Prostate gland (tissue), 2 donors: ENCODE measurements at places on chromosomes 5 and 9. TPM values are rescaled to one million over a fixed set of nuclear protein-coding genes. Genes with fewer than 3 reads are reported as not detected.
A peak's percentile ranks its signal among the peaks of the same experiment; 100 is the strongest.

- no peaks in the 10 kb centered on the region for H3K27me3 ChIP-seq
- H3K36me3 ChIP-seq: no peaks in the 10 kb centered on the region
- DNase-seq: no peak
- H3K4me3 ChIP-seq: no peak overlapping the region
Observed at GRCh38 chr9:70060883-70061507, 17.3 kb downstream of the MAMDC2 start.

GRCh38 chr5:6488021-6488420 is 39.4 kb downstream of the UBE2QL1 start:
- no peaks in the 10 kb centered on the region for H3K36me3 ChIP-seq
- H3K27ac ChIP-seq: no peak overlapping the region
- H3K27me3 ChIP-seq: no peaks in the 10 kb centered on the region
- H3K4me1 ChIP-seq: no peaks in the 10 kb centered on the region
- H3K4me3 ChIP-seq: no peak overlapping the region

DNA sequence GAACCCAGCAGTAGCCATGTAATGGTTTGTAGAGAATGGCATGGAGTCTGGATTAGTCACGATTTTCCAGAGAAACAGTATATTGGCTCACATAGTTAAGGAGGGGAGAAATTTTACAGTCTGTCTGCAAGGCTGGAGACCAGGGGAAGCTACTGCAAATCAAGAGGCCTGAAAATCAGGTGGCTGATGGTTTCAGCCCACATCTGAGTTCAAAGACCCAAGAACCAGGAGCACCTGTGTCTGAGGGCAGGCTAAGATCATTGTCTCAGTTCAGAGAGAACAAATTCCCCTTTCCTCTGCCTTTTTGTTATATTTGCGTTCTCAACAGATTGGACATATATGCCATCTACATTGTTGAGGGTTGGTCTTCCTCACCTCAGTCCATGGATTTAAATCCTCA is 207.5 kb upstream of the IRX2 start:
- DNase-seq: no peak
- H3K27me3 ChIP-seq: no peaks in the 10 kb centered on the region
- H3K4me1 ChIP-seq: no peaks in the 10 kb centered on the region

DNA sequence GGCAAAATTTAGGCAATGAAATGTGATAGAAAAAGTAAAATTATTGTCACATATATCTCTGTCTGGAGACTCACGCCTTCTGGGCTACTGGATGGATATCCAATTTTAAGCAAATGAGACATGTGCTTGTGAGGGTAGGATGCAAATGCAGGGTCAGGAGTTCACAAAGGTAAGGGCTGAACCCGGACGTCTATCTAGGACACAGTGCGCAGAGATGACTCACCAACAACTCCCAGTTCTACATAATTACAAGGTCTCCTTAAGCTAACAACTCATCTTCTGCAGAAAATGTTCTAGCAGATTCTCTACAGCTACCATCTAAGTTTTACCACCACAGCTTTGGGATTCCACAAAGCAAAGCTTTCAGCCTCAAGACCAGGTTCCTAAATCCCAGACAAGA is 160.5 kb downstream of the ENTREP1 start:
- H3K27ac ChIP-seq: no peak overlapping the region
- no peaks in the 10 kb centered on the region for H3K36me3 ChIP-seq
- DNase-seq: no peak
- no peaks in the 10 kb centered on the region for H3K27me3 ChIP-seq

DNA sequence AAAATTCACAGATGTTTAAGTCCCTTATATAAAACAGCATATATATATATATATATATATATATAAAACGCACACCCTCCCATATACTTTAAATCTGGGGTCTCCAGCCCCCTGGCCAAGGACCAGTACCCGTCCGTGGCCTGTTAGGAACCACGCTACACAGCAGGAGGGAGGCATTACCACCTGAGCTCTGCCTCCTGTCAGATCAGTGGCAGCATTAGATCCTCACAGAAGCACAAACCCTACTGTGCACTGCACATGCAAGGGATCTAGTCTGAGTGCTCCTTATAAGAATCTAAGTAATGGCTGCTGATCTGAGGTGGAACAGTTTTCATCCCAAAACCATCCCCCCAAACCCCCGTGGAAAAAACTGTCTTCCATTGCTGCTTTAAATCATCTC is 9.0 kb downstream of the PSIP1 start:
- no peaks in the 10 kb centered on the region for H3K4me1 ChIP-seq
- H3K27ac ChIP-seq: no peak overlapping the region
- H3K4me3 ChIP-seq: no peak overlapping the region
- H3K36me3 ChIP-seq: no peaks in the 10 kb centered on the region
- DNase-seq: no peak
- H3K27me3 ChIP-seq: no peaks in the 10 kb centered on the region

DNA sequence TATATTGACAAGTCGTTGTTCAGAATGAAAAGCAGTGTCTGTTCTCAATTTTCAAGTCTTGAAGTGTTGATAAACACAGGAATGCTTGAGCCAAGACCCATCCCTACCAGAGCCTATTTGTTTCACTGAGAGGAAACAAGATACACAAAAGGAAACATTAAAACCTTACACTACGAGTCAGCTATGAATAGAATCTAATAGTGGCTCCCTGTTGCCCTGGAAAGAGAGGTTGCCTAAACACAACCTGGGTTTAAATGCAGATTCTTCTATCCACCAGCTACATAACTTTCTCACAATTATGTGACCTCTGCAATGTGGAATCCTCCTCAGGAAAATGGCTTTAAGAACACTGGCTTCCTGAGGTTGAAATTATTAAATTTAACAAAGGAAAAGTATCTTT is 29.1 kb upstream of the BNC2 start:
- H3K36me3 ChIP-seq: no peaks in the 10 kb centered on the region
- H3K4me3 ChIP-seq: no peak overlapping the region
- no peak for DNase-seq
- no peaks in the 10 kb centered on the region for H3K27me3 ChIP-seq
- H3K4me1 ChIP-seq: no peaks in the 10 kb centered on the region

GRCh38 chr5:157574456-157575380 is 857 bp downstream of the ADAM19 start:
- H3K4me3 ChIP-seq: peak overlapping the region; percentile 48
- no peaks in the 10 kb centered on the region for H3K36me3 ChIP-seq
- peak overlapping the region; percentile 78 for H3K27ac ChIP-seq
- no peaks in the 10 kb centered on the region for H3K27me3 ChIP-seq
- DNase-seq: no peak

DNA sequence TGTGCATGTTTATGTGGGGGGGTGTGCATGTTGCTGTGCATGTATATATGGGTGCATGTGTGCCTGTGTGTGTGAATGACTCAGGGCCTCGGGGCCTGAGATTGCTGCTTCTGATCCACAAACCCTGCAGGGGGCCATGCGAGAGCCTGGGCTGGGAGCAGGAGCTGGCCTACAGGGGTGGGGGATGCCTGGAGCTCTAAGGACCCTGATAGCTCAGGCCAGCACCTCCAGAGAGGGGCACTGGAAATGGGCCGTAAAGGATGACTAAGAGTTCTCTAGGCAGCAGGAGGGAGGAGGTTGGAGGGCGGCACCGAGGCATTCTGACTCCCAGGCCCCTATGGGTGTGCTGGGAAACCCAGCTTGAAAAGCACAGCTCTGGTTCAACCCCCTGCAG is 6.9 kb upstream of the UBAC1 start:
- H3K4me3 ChIP-seq: no peak overlapping the region
- H3K27me3 ChIP-seq: no peaks in the 10 kb centered on the region
- no peak overlapping the region for H3K27ac ChIP-seq
- DNase-seq: no peak

GRCh38 chr5:137145721-137146120 is 353.4 kb downstream of the SPOCK1 start:
- no peak overlapping the region for H3K4me3 ChIP-seq
- H3K27ac ChIP-seq: no peak overlapping the region
- DNase-seq: no peak

GRCh38 chr9:35774907-35775635 is 16.3 kb upstream of the NPR2 start:
- no peak overlapping the region for H3K4me3 ChIP-seq
- no peaks in the 10 kb centered on the region for H3K27me3 ChIP-seq
- peaks cover 21% of the 10 kb centered on the region for H3K4me1 ChIP-seq
- DNase-seq: no peak

DNA sequence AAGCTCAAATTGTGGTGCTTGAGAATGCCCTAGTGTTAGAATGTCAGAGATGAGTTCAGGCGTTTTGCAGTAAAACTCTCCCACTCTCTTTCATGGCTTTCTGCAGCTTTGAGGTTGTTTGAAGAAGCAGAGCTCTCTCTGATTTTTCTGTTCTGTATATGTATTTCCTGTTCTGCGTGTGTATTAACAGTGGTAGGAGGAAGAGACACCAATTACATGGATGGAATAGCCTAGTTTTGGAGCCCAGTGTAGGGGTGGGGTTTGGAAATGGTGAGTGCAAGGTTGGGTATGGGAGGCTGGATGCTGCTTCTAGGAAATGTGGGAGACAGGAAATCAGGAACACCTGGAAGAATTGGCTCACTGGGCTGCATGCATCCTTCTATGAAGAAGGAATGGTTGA is 12.4 kb downstream of the LARP1 start:
- H3K4me3 ChIP-seq: no peak overlapping the region
- no peak for DNase-seq
- no peak overlapping the region for H3K27ac ChIP-seq

- H3K4me1 ChIP-seq: no peaks in the 10 kb centered on the region
- H3K27ac ChIP-seq: no peak overlapping the region
- no peaks in the 10 kb centered on the region for H3K36me3 ChIP-seq
Observed at GRCh38 chr9:94534901-94535300, 20.0 kb upstream of the PCAT7 start.

- no peak overlapping the region for H3K27ac ChIP-seq
- no peaks in the 10 kb centered on the region for H3K27me3 ChIP-seq
- no peak overlapping the region for H3K4me3 ChIP-seq
- DNase-seq: no peak
- no peaks in the 10 kb centered on the region for H3K4me1 ChIP-seq
Observed at GRCh38 chr5:154813736-154814135, 36.7 kb downstream of the FAXDC2 start.

DNA sequence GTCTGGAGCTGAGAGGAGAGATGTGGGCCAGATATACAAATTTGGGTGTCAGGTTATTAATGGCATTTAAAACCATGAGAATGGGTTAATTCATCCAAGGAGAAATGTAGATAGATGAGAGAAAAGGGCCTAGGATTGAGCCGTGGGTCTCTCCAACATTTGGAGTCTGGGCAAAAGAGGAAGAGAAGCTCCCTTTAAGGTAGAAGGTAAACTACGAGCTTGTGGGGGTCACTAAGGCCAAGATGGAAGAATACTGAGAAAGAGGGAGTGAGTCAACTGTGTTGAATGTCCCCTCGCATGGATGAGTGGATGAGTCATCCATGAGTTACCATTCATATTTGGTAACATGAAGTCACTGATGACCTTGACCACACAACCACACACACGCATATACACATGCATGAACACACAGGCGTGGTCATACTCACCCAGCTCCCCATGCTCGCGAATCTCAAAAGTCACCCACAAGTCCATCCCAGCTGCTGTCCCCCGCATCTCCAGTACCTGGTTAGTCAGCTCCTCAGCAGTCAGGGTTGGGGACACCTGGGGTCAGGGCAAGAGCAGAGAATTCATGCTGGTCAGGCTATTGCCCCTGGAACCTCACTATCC is 6.8 kb upstream of the FCHSD1 start:
- H3K27me3 ChIP-seq: no peaks in the 10 kb centered on the region
- no peak overlapping the region for H3K4me3 ChIP-seq
- H3K27ac ChIP-seq: no peak overlapping the region

DNA sequence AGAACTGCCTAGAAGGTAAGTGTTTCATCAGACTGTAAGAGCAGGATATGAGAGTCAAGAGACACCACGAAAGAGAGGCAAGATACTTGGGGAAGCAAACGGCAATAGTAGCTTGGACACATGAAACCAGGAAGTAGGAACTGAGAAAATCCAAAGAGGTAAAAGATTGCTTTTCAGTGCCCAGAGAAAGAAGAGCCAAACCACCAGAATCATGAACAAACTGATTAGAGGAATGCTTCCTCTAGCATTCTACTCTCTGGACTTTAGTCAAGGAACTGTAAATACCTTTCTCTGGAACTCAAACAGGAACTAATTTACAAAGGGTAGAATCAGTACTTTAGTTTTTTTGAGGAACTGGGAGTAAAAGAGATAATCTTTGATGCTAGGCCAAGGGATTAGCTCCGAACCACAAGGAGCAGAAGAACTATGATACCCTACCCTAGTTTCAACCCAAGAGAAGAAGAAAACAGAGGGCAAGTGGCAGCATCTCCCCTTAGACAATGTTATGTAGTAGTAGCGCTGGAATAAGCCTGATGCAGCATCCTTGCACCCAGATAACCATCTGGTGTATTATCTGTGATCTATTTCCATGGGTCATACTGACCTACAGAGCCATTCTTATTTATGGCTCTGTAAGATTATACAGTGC is 41.3 kb downstream of the EFCAB9 start:
- no peaks in the 10 kb centered on the region for H3K4me1 ChIP-seq
- H3K36me3 ChIP-seq: no peaks in the 10 kb centered on the region
- no peak overlapping the region for H3K4me3 ChIP-seq
- peak overlapping the region; percentile 13 for H3K27ac ChIP-seq

DNA sequence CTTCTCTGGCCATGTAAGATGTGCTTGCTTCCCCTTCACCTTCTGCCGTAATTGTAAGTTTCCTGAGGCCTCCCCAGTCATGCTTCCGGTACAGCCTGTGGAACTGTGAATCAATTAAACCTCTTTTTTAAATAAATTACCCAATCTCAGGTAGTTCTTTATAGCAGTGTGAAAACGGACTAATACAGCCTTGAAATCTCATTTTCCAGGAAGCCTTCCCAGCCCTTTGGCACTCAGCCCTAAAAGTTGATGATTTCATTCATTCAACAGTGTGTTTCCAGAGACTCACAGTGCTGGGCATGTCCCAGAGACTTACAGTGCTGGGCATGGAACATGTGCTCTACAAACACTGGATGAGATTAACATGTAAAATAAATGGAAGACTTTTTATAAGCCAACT is 135.8 kb downstream of the DCP2 start:
- no peaks in the 10 kb centered on the region for H3K4me1 ChIP-seq
- H3K36me3 ChIP-seq: no peaks in the 10 kb centered on the region
- H3K4me3 ChIP-seq: no peak overlapping the region
- H3K27me3 ChIP-seq: no peaks in the 10 kb centered on the region
- H3K27ac ChIP-seq: no peak overlapping the region
- no peak for DNase-seq

DNA sequence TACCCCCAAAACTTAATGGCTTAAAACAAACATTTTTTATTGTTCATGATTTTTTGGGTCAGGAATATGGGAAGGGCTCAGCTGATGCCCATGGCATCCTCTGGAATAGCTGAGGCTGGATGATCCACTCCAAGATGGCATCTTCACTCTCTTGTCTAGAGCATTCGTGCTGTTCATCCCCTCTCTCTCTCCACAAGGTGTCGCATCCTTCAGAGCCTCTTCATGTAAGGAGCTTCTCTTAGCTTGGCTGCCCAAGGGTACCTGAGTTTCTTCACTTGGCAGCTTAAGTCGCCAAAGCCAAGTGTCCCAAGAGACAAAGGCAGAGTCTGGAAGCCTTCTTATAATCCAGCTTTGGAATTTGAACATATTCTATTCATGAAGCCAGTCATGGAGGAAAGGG is 294.7 kb downstream of the CHSY3 start:
- H3K27ac ChIP-seq: no peak overlapping the region
- no peaks in the 10 kb centered on the region for H3K36me3 ChIP-seq
- no peak for DNase-seq
- H3K4me3 ChIP-seq: no peak overlapping the region
- H3K27me3 ChIP-seq: no peaks in the 10 kb centered on the region
- no peaks in the 10 kb centered on the region for H3K4me1 ChIP-seq

ZNF454 gene
- total RNA-seq: 5.9 TPM

SLC24A2 gene
- total RNA-seq: not detected

CDH10 gene
- total RNA-seq: 0.77 TPM

NDUFA8 gene
- total RNA-seq: 60.7 TPM

GARIN3 gene
- 0.97 TPM for total RNA-seq

ZFP2 gene
- 5.5 TPM for total RNA-seq

ASTN2 gene
- total RNA-seq: 113 TPM

ENC1 gene
- total RNA-seq: 103 TPM

IL4 gene
- total RNA-seq: not detected
